ENCODE measurements at places on chromosomes 5 and 9. TPM values are rescaled to one million over a fixed set of nuclear protein-coding genes. Genes with fewer than 3 reads are reported as not detected.

GRCh38 chr5:56681346-56681745, 134.0 kb upstream of the MAP3K1 start:
- DNase-seq = no peak

DNA sequence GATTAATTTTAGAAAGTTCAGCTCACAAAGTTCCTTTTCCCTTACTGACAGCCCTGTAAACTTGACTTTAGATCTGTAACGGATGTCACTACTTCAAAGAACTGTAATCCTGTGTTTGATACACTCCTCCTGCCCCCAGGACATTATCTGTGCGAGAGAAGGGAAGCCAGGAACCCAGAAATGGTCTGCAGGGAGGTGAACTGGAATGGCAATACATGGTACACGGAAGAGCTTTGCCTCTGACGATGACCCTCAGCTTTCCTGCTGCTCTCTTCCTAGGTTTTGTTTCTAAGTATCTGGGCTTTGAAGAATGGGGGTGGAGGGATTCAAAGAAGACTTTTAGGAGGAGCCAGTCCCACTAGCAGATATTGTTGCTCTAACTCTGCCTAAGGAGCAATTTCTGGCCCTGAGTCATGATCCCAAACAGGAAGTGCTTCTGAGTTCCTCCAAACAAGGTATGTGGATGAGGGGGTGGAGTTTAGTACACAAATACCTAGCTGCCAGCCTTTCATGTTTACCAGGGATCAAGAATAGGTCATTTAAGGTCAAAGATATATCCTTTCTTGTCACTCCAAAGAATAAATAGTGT, 43.4 kb upstream of the TMC1 start:
- no peak for DNase-seq

- DNase-seq = no peak
These were observed 17.6 kb downstream of the TSPAN17 start for GRCh38 chr5:176664886-176665285.

GRCh38 chr5:60649288-60649917, 50.6 kb downstream of the DEPDC1B start:
- no peak for DNase-seq

GRCh38 chr9:137621131-137621757, 2.4 kb downstream of the EHMT1 start:
- DNase-seq = no peak

RNF183 gene
- polyA plus RNA-seq = not detected

PCDHB9 gene
- 0.49 TPM for polyA plus RNA-seq

C5orf52 gene
- not detected for polyA plus RNA-seq

IFNA5 gene
- not detected for polyA plus RNA-seq

TAF11L10 gene
- not detected for polyA plus RNA-seq

Measured in BJ (cell line).